Left ventricle myocardium inferior (tissue), 1 donor: ENCODE measurements at places on chromosomes 5 and 9. TPM values are rescaled to one million over a fixed set of nuclear protein-coding genes. Genes with fewer than 3 reads are reported as not detected.
A peak's percentile ranks its signal among the peaks of the same experiment; 100 is the strongest.

GRCh38 chr5:171570244-171570825, 150.9 kb downstream of the FGF18 start:
- DNase-seq, result no peak

- DNase-seq, result no peak
Measured at GRCh38 chr9:127880143-127880542, 2.7 kb upstream of the AK1 start.

DNA sequence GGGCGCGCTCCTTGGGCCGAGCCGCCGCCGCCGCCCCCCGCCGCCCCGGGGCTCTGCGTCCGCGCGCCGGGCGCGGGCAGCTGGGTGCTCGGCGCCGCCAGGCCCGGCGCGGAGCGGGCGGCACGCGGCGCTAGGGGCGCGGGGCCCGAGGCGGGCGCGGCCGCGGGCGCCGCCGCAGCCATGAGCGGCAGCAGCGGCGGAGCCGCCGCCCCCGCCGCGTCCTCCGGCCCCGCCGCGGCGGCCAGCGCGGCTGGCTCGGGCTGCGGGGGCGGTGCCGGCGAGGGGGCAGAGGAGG, 351 bp downstream of the TRIO start:
- DNase-seq, result no peak

Gene SPATA31A3
- total RNA-seq, result not detected

- DNase-seq, result no peak
Measured at GRCh38 chr5:32840606-32841005, 129.5 kb downstream of the NPR3 start.

DNA sequence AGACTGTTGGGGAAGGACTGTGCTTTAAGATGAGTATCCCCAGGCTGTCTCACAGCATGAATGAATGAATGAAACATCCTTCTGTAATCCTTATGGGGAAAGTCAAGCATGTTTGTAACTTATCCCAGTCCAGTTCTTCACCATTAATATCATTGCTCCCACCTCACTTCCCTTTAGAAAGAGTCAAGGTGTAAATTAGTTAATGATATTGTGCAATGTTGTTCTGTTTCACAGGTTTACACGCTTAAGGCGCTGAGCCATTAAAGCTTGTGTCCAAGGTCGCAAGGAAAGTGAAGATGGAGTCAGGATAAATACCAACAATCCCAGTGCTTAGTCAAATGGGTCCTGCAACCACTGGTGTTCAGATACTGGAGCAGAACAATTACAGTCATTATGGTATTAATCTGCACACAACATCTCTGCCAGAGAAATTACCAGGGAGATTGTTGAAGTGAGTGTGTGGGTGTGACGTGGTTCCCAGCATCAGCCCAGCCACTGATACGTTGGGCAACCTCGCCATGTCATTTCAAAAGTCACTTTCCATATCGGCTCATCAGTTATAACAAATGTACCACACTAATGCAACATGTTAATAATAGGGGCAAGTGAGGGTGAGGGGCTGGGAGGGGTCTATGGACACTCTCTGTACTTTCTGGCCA, 1.5 kb upstream of the MYO10 start:
- no peak for DNase-seq

Gene NR6A1
- 1.0 TPM for total RNA-seq

DNA sequence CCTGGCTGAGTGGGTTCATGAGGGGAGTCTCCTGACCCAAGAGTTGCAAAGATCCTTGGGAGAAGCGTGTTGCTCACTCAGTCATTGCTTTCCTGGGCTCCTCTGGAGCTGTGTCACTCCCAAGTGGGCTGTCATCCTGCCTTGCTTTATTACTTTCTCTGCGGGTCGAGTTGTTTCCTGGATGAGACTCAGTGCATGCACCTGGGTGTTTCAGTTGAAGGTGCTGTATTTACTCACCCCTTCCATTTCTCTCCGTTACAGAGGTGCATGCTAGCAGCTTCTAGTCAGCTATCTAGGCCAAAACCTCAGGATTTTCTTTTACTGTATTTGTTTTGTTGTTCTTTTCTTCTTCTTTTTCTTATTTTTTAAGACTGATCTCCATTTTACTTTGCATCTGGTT, 785.5 kb upstream of the EDIL3 start:
- DNase-seq, result no peak

GRCh38 chr5:108763222-108763916, 15.7 kb downstream of the FER start:
- no peak for DNase-seq

Gene CCL21
- total RNA-seq, result 6.2 TPM

DNA sequence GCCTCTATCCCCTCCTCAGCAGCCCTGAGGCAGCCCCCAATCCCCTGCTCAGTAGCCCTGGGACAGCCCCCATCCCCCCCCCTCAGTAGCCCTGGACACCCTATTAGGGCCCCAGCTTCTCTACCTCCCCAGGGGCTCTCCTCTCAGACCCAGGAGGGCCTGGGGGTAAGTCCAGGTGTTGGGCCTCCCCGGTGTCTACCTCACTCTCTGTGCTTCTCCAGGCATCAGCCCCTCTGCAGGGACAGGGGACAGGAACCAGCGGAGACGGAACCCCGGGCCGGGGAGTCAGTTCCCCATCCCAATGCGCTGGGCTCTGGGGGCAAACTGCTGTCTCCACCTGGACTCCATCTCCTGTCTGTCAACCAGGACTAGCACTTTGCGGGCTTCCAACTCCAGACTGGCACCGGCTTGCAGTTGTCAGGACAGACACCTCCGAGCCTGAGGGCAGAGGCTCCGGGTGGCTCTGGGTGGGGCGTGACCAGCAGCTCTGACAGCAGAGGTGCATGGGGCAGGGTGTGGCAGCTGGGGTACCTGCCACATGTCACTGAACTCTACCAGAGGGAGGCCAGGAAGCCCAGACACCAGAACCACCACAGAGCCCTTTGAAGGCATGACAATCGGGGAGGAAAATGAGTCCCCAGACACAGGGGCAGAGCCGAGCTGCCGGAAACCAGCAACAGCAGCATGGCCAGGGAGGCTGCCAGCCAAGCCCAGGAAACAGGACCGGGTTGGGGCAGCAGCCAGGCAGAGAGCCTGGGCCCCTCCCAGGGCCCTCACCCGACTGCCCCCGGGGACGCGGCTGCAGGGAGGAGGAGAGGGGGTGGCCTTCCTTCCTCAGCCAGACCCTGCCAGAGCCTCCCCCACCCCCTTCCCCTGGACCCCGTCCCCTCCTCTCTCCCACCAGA, 17.7 kb upstream of the UBAC1 start:
- no peak for DNase-seq

GRCh38 chr5:177445052-177445916, 1.3 kb upstream of the PRR7 start:
- DNase-seq, result no peak

DNA sequence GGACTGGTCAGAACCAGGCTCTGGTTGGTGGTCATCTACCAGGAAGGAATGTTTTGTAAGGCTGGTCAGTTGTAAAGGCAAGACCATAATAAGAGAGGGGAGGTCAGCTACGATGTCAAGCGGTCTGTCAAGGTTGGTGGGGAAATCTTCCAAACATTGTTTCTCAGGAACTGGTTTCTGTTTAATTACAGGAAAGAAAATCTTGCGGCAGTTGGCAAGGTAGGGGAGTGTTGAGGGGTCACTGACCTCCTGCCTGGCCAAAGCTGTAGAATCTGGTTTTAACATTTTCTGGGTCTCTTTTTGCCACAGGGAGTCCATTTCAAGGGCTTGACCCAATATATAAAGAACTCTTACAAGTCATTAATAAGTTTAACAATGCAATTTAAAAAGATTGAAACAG, 39.0 kb upstream of the BARX1 start:
- DNase-seq, result no peak

- no peak for DNase-seq
Measured at GRCh38 chr5:3364941-3365340, 230.7 kb upstream of the IRX1 start.

GRCh38 chr9:5459289-5459829, 9.0 kb downstream of the CD274 start:
- DNase-seq, result no peak

Gene SLC34A3
- not detected for total RNA-seq

GRCh38 chr5:169826618-169827017, 153.7 kb downstream of the INSYN2B start:
- no peak for DNase-seq

DNA sequence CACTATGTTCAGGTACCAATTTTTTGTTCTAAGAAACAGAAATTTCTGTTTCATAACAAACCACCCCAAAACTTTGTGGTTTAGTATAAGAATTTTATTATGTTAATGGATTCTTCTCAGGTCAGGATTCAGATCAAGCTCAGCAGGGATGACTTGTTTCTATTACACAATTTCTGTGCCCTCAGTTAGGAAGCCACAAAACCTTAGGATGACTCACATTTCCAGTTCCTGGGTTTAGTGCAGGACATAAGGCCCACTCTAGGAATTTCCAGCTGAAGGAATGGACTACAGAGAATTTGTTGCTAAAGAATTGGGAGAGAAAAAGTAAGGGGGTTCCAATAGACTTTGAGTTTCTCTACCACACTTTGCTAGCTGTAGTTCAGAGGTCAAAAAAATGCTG, 629.3 kb downstream of the ANXA1 start:
- no peak for DNase-seq

Gene CD72
- total RNA-seq, result 0.63 TPM

DNA sequence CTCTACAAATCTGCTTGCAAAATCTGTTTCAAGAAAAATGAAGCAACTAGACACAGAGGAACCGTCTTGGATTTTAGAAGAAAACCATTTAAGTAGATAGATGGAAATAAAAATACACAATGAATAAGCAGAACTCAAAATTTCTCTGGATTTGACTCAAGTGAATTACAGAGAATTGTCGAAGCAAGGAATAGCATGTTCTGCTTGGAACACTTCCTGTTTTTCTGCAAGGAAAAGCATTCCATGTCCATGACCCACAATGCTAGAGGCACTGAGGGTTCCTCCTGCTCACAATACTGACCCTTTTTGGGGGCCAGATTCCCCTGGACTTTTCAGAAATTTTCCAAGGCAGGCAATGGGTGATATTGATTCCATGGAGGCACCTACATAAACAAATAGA, 29.8 kb downstream of the PRUNE2 start:
- no peak for DNase-seq

Gene GRXCR2
- 1.1 TPM for total RNA-seq

DNA sequence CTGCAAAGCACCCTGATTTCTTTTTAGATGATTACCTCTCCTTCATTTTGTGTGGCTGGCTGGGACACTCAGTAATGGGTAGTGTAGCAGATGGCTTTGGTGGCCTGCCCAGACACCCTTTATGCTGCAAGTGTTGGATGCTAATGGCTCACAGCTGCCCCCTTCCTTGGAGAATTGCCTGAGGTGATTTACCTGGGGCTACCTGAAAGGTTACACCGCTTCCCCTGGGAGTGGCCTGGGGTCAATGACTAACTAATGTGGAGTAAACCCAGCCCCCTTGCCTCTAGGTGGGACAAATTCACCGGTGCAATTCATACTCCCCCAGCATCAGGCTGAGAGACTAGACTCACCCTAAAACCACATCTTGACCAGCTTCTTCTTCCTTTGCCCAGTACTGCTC, 23.5 kb upstream of the HAND1 start:
- DNase-seq, result no peak

GRCh38 chr9:37969130-37969529, 65.2 kb upstream of the SLC25A51 start:
- peak; percentile 57 for DNase-seq

GRCh38 chr5:98872674-98873073, 56.1 kb downstream of the CHD1 start:
- DNase-seq, result no peak

- DNase-seq, result no peak
Measured at GRCh38 chr9:135091545-135091944, 4.1 kb downstream of the OLFM1 start.

DNA sequence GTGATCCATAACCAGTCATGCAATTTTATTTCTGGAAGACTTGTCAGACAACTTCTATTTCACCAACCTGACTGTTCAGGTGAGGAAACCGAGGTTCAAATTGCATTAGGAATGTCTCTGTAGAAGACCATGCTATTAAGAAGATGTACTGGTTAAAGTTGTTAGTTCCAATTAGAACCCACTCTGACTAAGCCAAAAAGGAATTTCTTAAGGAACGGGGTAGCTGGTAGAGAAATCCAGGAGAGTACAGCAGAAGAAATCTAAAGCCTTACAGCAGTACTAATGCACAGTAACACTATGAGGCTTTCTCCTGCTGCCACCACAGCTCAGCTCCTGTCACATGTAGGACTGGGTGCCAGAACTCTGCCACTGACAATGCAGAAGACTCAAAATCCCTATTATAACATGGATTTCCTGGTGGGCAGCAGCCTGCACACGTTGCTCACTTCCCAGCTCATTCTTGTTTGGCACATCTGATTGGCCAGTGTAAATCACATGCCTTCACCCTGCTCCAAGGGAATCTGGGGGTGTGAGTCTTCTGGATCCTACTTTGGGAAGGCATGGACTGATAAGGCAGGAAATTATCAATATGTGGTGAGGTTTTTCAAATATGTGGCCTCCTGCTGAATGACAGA, 37.1 kb downstream of the CAST start:
- no peak for DNase-seq

DNA sequence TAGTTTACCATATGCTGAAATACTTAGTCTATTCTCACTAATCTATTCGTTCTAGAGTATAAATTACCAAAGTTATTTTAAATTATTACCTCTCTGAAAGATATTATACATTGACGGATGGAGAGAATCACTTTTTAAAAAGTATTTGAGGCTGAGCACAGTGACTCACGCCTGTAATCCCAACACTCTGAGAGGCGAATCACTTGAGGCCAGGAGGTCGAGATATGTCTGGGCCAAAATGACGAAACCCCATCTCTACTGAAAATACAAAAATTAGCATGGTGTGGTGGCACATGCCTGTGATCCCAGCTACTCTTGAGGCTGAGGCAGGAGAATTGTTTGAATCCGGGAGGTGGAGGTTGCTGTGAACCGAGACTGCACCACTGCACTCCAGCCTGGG, 64.0 kb upstream of the SPATA31C2 start:
- DNase-seq, result no peak

Gene AP3B1
- total RNA-seq, result 22.0 TPM

DNA sequence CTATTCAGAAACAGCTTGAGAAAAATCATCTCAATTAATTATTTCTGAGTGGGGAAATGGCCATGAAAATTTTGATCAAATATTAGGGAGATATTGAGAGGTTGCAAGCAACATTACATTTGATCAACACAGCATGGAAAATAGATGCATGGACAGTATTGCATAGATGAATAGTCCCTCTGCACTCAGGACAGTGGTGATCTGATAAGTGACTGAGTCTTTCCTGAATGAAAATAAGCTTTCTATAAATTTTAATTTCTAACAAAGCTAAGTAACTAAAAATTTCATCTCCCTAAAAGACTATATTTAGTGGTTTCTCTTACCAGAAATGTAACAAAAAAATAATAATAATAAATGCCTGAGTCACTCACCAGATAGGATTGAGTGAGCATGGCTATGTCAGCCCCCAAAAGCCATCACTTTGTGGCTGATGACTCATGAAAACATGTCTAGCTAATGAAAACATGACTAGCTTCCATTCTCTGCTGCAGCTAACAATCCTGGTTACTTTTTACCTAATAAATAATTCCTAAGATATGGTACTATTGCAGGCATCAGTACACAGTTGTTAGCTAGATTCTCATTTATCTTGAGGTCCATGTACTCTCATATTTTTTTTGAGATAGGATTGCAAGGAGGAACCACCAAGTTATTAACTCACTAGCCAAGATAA, 1294.8 kb upstream of the ACO1 start:
- no peak for DNase-seq
